ENCODE measurements at places on chromosomes 6 and 20.

DNA sequence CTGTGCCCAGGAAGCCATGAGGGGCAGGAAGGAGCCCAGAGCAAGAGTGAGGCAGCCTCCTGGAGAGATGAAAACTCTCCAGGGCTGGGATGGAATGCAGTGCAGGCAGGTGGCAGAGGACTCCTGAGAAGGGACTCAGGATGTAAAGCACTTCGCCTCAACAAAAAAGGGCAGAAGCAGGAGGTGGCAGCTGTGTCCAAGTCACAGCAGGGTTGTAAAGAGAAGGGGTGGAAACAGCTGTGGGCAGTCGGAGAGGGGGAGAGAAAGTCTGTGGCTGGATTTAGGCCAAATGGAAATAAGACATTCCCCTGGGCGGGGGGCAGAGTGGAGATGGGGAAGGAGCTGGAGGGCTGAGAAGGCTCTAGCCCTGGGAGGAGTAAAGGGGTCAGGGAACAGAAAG is 34.9 kb downstream of the CYP21A2 start:
- DNase-seq: no peak

DNA sequence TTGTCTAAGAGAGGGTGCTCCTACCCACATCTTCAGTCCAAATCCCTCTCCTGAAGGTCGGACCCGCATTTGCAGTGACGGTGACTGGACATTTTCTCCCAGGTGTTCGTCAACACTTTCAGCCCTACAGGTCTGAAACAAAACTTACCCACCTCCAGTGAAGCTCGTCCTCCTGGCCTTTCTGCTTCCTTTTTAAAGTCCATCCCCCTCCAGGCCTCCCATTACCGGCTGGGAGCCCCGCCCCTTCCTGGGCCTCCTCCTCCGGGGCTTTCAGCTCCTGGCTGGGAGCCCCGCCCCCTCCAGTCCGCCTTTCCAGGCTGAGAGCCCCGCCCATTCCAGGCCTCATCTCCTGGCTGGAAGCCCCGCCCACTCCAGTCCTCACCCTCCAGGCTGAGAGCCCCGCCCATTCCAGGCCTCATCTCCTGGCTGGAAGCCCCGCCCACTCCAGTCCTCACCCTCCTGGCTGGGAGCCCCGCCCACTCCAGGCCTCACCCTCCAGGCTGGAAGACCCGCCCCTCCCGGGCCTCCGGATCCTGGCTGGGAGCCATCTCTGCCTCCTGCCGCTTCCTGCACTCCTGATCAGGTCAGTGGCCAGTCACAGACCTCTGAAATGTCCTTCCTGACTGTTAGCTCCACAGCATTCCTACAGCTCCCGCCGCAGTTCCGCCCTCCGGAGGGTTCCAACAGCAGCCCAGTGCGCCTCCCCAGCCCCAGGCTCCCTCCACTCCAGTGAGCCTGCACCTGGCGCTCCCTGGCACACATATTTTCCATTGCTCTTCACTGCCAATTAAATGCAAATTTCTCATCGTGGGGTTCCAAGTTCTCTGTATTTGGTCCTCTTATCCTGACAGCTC is 98.5 kb downstream of the LY86 start:
- DNase-seq: peak; percentile 71

DNA sequence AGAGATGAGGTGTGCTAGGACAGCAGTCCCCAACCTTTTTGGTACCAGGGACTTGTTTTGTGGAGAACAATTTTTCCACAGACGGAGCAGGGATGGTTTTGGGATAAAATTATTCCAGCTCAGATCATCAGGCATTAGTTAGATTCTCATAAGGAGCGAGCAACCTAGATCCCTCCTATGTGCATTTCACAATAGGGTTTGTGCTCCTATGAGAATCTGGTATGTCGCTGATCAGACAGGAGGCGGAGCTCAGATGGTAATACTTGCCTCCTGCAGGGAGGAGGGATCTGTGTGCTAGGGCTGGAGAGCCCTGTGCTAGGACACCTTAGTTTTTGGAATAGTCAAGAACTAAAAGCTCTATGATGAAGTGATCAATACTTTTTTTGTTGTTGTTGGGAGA is 2.5 kb downstream of the SMIM13 start:
- peak; percentile 45 for DNase-seq

DNA sequence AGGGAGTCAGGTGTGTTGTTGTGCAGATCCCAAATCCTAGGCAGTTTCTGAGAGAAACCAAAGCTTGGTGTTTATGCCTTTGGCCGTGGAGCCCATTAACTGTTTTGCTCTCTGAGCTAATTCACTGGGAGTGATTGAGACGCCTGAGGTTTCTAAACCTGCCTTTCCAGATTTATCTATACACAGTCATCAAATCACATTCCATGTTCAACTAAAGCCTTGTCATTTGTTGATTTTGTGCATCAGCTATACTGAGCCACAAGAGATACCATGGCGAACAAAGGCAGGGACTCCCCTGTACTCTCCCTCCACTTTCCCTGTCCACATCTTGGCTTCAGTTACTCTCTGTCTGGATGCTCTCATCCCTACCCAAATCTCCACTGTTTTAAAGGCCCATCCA is 229.7 kb upstream of the PMEPA1 start:
- DNase-seq: no peak

- no peak for DNase-seq
These were observed 186.8 kb downstream of the UBE3D start for GRCh38 chr6:82878812-82879211.

- DNase-seq: no peak
These were observed 2.2 kb upstream of the MAPK13 start for GRCh38 chr6:36128073-36128472.

DNA sequence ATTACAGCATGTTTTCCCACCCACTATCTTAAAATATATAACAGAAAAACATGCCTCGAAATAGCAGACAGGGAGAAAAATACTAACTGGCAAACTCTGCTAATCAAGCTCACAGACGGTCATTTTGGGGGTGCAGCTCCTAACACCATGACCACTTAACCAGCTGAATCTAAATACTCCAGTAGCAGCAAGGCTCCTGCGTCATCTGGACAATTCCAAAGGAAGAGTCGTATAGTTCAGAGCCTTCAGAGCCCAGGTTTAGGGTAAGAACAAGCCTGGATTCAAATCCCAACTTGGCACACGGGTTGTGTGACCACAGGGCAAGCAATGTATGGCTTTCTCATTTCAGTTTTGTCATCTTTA is 81.3 kb upstream of the COL21A1 start:
- no peak for DNase-seq

GRCh38 chr6:133393891-133394290 is 152.7 kb downstream of the EYA4 start:
- DNase-seq: no peak

DNA sequence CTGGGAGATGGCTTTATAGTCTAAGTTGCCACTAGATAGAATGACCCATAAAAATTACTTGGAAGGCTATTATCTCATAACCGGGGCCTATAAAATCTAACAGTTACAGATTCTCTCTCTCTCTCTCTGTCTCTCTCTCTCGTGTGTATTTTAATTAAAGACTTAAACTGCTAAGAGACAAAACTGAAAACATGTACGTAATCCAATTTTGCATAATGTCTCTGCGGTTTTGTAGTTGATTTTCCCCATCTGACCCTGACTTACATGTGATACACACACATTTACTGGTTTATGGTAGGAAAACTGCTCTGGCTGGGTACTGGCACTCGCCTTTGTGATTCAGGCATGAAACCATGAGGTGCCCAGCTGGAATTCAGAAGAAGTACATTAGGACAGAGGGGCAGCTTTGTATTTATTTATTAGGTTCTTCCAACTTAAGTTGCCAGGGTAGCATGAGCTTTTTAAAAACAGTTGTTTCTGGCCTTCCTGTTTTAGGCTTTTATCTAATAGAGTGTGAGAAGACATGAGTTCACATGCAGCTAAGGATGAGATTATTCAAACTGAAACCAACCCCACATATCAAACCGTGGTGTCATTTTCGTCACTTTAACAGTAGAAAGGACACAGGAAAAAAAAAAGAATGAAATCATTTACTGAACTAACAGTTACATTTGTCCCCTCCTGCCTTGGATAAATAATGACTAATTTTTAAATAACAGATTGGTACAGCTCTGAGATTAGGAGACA is 182.5 kb downstream of the GMPR start:
- no peak for DNase-seq

- DNase-seq: no peak
These were observed 7.5 kb downstream of the TRAF3IP2 start for GRCh38 chr6:111598181-111598580.

- DNase-seq: no peak
These were observed 143.5 kb downstream of the PDE7B start for GRCh38 chr6:135994857-135995544.

GRCh38 chr6:110814102-110815014 is 911 bp downstream of the CDK19 start:
- peak; percentile 50 for DNase-seq

DNA sequence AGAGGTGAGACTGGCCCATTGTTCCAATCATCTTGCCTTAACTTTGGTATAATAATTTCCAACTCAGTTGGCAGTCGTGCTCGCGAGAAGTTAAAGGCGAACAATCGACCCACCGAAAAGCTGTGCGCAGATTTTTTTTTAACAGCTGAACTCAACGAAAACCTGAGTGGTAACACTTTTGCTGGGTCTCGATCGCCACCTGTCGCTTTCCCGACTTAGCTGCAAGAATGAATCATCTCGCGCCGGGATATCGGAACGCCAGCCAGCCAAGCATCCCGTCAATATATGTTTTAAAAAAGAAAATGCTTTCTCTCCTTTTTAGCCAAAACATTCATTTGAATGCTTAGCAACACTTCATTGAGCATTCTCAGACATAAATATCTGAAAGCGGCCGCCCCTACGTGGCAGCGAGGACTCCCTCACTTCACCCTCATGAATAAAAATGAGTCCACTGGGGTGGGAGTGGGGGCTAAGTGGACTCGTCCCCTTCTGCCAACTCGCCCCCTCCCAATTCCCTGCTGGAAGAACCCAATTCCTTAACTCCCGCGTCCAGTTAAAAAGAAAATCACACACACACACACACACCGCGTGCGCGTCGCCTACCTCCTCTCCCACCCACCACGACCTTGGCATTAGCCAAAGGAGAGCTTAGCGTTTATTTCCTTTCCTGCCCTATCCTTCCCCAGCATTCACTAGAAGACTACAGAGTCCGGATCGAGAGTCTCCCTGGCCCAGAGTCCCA is 1.5 kb downstream of the COL12A1 start:
- DNase-seq: peak; percentile 88

DNA sequence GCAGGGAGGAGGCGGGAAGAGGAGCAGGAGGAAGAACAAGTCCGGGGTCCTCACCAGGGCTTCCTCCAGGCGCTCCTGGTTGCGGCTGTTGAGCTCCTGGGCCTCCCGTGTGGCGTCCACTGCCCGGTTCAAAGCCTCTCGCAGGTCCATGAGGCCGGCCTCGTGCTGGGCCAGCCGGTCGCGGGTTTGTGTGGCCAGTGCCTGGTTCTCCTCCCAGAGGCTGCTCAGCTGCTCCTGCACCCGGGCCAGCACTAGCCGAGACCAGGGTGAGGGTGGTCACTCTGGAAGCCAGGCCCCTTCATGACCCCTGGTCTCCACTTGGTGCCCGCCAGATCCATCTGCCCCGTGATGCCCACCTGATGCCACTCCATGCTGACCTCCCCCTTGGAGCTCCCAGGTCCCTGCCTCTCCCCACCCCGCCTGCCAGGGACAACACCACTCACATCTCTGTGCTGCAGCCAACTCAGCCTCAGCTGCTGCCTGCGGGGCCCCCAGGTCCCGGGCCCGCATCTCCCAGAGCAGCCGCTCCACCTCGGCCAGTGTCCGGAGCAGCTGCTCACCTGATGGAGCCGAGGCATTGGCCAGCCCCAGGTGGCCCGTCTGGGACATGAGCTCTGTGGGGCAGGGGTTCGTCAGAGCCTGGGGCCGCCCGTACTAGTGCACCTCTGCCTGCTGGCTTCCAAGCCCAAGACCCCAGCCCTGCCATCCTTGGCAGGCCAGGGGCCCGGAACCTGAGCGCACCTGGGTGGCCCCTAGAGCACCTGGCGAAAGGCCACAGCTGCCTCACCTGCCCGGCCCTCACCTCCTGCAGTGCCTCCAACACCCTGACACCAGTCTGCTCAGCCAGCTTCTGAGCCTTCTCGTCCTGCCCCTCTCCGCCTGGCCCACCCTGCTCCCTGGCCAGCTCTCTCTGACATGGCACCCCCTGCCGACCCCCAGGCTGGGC is 15.9 kb downstream of the ADRM1 start:
- no peak for DNase-seq

DNA sequence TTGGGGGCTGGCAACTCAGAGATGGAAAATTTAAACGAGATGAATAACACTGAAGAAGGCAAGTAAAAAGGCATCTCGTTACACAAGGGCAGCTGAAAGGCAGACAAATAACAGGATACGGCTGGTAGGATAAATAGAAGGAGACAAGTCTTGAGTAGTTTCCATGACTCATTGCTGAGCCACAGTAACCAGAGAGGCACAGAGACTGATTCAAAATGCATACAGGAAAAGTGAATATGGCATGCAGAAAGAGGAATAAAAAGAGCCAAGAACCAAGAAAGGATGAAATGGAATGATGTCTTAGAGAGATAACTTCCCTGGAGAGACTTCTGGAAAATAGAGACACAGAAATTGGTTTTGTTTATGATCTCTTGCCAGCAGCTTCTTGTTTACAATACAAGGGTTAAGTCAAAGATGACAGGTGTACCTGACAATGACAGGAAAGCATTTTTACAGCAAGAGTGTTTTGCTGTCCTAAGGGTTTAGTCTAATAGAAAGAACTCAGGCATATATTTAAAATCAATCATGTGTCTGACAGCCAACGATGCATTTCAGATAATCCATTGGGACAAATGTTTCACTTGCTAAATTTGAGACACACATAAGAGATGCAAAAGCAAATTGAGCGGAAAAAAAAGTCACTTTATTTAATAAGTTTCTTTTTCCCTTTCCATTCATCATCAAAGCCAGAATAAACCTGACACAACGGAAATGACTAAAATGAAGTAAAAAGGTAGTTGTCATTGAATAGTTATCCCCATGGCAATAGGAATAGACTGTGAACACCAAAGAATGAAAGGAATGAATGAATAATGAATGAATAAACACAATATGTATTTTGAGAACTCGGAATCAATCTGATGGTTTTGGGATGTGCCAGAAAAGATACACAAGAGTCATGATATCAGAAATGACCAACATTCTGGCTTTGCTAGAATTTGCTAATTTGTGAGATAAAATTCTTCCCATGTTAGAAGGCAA is 68.0 kb upstream of the KCNQ5 start:
- no peak for DNase-seq

- no peak for DNase-seq
These were observed 15.5 kb downstream of the TGM3 start for GRCh38 chr20:2311329-2311728.

DNA sequence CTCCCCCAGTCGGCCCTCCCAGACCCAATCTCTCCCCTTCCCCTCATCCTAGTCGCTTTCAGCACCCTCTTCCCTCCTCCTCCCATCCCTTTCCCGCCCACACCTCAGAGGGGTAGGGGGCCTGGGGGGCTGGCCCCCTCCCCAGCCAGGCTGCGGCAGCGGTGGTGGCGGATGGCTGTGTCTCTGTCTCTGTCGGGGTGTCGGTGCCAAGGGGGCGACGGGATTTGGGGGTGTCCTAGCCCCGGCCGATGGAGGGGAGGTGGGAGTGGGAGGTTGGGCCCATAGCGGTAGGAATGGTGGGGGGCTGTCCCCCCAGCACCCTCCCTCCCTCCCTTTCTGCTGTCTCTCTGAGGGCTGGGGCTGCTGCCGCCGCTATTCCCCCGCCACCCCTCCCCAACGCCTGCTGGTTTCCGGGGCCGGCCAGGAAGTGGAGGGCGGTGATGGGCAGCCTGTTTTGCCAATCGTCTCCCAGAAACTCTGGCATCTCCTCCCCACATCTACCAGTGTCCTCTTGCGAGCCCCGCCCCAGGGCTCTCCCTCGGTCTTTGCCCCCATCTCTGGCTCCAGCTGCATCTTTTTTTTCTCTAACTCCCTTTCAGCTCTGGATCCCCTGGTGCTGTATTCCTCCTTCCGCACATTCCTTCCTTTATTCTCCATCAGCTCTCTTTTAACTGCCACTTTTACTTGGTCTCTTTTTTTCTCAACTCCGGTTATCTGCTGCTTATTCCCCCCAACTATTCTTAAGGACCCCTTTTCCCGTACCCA is at the start of gene AGPAT1:
Gene AGPAT1 (minus strand): TSS at position 374 of the 765 bp plus-strand sequence. CDS start 4,588 bp downstream, outside the sequence.
- DNase-seq: peak; percentile 93

Data from HuH-7 (cell line).